ENCODE measurements at places on chromosomes 4 and X. TPM values are rescaled to one million over a fixed set of nuclear protein-coding genes. Genes with fewer than 3 reads are reported as not detected.

The TGIF2LX gene
- not detected for total RNA-seq

The ZCCHC13 gene
- not detected for total RNA-seq

The CYBB gene
- total RNA-seq: not detected

The OTUD6A gene
- total RNA-seq: not detected

The SPATA18 gene
- 22.3 TPM for total RNA-seq

The PCYT1B gene
- total RNA-seq: 0.74 TPM

The PLAC8 gene
- 1.1 TPM for total RNA-seq

The PITX2 gene
- 0.18 TPM for total RNA-seq

All from fibroblast of the aortic adventitia (primary cell).